ENCODE measurements at places on chromosomes 2 and 18.

DNA sequence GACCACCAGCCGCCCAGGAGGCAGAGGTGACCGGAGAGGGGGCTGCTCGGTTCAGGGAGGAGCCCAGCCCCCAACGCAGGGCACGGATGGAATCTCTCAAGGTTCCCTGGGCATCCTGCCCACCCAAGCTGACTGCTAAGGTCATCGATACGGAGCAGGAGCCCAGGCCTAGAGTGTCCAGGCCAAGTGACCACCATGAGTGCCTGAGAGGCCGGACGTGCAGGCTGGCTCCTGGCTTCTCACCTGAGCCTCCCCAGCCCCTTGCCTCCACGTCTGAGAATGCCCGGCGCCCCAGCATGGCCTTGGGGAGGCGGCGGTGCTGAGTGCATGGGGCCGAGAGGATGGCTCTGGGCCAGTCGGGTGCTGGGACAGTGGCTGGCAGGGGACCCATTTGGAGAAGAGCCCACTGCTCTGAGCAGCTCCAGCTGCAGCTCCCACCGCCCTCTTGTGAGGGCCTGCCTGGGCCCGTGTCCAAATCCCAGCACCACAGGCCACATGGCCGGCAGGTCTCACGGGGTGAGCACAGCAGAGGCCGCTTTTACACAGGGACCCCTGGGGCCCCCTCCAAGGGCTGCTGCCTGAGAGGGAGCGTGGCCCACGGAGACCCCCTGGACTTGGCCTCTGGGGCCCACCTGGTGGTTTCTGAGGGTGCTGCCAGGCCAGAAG lies 102.8 kb upstream of the CTDP1 start:
- DNase-seq = peak; percentile 77

- DNase-seq = no peak
Measured at GRCh38 chr2:23915327-23915726, 11.6 kb downstream of the ATAD2B start.

DNA sequence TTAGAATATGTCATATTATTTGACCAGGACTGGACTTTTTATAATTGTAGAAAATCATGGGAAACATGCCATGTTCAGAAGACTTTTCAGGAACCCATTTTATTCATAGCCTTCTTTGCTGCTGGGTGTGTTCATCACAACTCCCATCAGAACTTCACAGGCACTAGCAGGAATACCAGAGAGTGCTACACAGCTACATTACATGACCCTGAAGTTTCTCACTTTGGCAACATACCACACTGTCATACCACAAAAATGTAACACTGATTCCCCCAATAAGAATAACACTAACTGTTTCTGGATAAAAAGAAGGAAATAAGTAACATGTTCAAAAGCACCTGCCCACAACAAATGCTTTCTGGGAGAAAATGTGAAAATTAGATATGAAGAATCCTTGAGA lies 405.4 kb downstream of the CDH2 start:
- no peak for DNase-seq

GRCh38 chr2:76998704-76999103 lies 523.5 kb downstream of the LRRTM4 start:
- no peak for DNase-seq

DNA sequence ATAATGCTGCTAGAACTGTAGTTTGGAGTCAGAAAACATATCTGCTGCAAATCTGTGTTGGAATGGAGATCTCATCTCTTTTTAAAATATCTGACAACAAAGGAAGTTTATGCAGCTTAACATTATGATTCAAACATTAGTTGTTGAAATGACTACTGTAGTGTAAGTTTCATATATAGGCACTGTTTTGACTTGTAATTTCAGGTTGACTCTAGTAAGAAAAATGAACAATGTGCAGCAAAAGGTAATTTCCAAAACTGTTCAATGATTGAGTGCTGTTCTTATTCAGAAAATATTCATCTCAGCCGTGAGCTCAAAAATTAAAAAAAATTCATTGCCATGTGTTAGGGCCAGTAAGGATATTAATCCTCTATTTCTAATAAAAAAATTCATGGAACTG lies 48.5 kb downstream of the CCDC138 start:
- no peak for DNase-seq

DNA sequence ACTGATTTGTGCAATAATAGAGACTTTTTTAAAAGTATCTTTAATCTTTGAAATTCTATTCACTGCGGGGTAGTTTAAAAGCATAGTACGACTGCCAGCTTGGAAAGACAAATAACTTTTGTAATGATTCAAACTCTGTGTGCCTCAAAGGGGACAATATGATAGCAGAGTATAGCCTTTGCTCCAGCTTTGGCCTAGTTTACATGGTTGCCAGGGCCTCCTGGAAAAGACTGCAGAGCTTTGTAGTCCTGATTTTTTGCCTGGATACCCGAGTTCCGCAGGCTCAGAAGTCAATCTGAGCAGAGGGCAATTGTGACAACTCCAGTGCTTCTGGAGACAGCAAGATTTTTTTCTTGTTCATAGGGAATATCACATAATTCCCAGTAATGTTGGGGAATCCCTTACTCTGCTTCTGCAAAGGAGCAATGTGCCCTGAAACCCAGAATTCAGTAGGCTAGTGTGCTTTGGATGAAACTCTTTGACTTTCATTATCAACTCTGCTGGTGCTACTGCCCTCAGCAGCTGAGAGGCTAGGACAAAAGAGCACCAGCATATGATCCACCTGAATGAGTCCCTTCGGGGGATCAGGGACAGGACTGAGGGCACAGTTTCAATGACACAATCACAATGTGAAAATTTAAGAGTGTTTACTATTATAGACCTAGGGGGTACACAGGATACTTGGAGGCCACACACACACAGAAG lies 768.1 kb downstream of the TMEM182 start:
- DNase-seq = no peak

GRCh38 chr2:22282220-22282619 lies 1102.8 kb upstream of the KLHL29 start:
- no peak for DNase-seq

- no peak for DNase-seq
Measured at GRCh38 chr2:49175831-49176230, 21.5 kb upstream of the FSHR start.

DNA sequence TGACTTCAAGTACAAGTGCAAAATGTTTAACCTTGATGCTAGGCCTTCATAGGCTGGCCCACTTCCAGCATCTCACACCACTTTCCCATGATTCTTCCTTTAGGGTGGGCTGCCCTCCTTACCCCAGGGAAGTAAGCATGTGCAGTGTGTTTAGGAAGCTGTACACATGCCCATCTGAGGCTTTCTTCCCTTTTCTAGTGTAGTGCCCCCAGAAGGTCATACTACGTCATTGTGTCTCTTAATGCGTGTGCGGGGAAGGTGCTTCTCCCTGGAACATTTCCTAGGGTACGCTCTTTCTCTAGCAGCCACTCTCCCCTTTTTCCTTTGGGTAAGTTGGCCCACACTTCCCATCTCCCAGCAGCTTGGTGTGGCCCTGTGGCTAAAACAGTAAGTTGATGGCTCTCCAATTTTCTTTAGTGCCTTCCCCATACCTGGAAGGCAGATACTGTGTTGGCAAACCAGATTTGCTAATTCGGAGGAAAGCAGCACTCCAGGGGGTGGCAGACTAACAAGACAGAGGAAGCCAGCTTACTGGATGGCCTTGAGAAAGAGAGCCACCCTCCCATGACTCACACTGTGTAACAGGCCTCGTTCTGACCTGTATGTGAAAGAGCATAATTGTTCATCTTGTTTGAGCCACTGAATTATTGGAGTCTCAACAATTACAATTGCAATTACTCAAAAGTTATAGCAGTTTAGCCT lies 1.1 kb upstream of the SULT6B1 start:
- no peak for DNase-seq

GRCh38 chr2:222989431-222989830 lies 62.6 kb upstream of the KCNE4 start:
- no peak for DNase-seq

DNA sequence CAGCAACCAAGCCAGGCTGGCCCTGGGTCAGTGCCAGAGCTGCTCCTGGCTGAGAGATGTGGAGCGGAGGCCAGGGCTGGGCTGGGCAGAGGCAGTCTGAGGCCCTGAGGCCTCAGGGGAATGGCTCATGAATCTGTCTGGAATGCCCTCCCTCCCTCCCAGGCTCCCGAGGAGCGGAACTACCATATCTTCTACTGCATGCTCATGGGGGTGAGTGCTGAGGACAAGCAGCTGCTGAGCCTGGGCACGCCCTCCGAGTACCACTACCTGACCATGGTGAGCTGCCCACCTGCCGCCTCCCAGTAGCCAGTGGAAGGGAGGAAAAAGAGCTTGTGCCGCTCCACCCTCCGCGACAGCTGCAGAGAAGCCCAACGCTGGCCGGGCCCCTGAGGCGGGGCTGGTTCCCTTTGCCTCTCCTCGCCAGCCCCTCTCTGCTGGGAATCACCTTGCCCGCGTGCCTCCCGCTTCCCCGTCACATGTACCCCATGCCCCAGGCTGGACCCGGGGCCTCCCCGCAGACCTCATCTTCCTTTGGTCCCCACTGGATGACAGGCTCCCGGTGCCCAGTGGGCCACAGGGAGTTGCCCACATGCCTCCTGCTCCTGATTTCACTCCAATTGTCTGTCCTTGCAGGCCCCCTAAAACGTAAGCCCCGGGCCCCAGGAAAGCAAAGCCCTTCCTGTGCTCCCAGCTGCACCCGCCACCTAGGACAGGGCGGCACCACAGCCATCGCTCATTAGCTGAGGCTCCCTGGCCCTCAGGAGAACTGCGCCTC lies 41.1 kb downstream of the MYO7B start:
- DNase-seq = peak; percentile 81

DNA sequence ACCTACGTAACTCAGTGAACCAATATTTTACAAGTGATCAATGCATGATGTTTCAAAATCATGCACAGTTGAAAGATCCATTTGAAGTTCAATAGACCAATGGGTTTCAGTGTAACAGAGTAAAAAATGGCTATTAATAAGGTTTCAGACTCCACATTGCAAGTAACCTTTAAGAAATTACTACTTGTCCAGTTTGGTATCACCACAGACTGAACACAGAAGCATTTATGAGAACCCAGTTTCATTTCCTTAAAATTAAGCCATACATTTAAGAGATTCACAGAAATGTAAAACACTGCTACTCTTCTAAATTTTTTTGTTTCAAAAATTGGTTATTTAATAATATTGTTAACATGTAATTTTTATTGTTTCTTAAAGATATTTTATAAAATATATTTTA lies 98.9 kb upstream of the CHRNA1 start:
- DNase-seq = no peak

DNA sequence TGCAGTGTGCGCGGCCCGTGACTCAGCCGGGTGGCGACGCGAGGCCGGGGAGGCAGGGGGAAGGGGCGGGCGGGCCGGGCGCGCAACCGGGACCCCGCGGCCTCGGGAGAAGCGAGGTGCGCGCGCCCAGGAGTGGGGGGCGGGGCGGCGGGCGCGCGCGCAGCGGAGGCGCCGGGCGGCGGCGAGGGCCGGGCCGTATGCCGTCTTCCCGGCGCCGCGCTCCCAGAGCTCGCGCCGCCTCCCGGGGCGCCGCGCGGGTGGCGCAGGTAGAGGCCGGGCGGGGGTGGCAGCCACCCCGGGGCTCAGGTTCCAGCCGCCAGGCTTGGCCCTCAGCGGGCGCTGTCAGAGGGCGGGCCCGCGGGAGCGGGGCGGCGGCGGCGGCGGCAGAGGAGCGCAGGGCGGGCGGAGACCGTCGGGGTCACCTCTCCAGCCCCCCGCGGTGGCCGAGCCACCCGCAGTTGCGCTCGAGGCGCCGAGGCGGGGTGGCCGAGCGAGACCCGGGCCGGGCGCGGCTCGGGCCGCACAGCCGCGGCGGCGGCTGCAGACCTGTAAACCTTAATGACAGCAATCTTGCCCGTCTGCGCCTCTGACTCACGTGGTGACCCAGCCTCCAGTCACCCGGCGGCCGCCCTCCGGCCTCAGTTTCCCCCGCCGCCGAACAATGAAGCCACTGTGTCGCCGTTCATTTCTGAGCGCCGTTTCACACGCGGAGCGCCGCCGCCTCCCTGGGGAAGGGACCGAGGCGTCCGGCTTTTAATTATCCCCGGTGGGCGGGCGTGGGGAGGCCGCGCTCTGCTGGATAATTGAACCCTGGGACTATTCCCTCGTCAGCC lies 25.3 kb upstream of the SMAD7 start:
- peak; percentile 82 for DNase-seq

DNA sequence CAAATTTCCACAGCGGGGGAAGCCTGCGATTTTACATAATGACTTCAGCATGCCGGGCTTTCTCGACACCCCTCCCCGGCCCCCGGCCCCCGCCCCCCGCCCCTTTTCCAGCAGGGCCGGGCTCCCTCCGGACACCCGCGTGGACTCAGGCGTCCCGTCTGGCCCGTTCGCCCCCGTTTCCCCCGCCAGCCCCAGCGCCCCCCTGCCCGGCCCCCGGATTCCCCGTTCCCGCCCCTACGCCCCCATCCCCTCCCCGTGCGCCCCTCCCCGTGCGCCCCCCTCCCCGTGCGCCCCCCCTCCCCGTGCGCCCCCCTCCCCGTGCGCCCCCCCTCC lies 456 bp upstream of the NFATC1 start:
- no peak for DNase-seq

- no peak for DNase-seq
Measured at GRCh38 chr2:96095116-96095636, 21.2 kb downstream of the ADRA2B start.

DNA sequence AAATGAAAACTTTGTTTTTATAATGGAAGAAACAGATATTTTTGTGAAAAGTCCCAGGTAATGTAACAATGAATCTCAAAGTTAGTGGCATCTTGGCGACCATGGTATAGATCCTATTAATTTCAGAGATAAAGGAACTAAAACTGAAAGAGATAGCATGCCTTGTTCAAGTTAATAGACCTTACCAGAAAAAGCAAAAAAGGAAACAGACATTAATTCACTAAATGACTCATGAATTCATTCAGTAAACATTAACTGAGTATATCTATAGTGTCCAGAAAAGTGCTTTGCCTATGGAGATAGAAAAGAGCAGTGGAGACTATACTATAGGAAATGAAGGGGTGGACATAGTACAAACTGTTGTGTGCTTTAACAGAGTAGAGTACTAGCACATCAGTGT lies 763.3 kb downstream of the TRIB2 start:
- DNase-seq = no peak

GRCh38 chr2:237862528-237862895 lies 3.1 kb downstream of the RAMP1 start:
- DNase-seq = no peak

- DNase-seq = no peak
Measured at GRCh38 chr18:48741866-48742265, 203.0 kb downstream of the CTIF start.

GRCh38 chr18:52992041-52992440 lies 652.0 kb downstream of the DCC start:
- DNase-seq = no peak

- DNase-seq = no peak
Measured at GRCh38 chr2:69946351-69947324, 14.8 kb downstream of the ASPRV1 start.

DNA sequence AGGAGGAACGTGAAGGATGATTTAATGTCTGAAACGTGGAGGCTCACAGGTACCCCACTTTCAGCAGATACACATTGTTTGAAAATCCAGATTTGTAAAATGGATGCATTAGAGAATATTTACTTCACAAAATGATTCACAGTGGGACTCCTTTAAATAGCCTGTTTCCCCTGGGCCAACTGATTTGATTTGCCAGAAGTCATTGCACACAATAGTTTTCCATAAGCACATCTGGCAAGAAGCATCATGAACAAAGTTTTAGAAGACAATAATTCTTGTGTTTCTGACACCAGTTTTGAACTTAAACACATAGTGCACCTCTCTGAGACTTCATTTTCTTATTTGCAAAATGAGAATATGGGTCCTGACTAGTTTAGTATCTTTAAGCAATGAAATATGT lies 451.4 kb upstream of the SLC14A2 start:
- DNase-seq = no peak

GRCh38 chr2:239165206-239165831 lies 235.5 kb downstream of the HDAC4 start:
- peak; percentile 9 for DNase-seq

GRCh38 chr2:36553683-36554082 lies 44.3 kb downstream of the FEZ2 start:
- DNase-seq = no peak
